ENCODE measurements at places on chromosomes 5 and 9.

GRCh38 chr9:79924836-79925235 is 353.1 kb downstream of the TLE4 start:
- DNase-seq: no peak

- no peak for DNase-seq
Measured at GRCh38 chr5:64462391-64462790, 43.4 kb upstream of the RGS7BP start.

DNA sequence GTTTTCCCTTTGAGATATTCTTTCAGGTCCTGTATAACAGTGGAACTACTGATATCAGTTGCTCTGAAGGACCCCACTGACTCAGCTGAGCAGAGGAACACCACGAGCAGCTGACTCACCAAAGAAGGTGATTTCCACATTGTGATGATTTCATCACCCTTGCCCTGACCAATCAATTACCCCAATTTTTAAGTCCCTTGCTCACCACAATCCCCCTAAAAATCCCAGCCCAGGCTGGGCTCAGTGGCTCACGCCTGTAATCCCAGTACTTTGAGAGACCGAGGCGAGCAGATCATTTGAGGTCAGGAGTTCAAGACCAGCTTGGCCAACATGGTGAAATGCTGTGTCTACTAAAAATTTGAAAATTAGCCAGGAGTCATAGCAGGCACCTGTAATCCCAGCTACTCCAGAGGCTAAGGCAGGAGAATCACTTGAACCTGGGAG is 125.3 kb upstream of the ABCA1 start:
- DNase-seq: peak; percentile 87

GRCh38 chr5:152083231-152083630 is 158.6 kb upstream of the GLRA1 start:
- no peak for DNase-seq

GRCh38 chr5:79859588-79859987 is 131.5 kb downstream of the MTX3 start:
- DNase-seq: no peak

DNA sequence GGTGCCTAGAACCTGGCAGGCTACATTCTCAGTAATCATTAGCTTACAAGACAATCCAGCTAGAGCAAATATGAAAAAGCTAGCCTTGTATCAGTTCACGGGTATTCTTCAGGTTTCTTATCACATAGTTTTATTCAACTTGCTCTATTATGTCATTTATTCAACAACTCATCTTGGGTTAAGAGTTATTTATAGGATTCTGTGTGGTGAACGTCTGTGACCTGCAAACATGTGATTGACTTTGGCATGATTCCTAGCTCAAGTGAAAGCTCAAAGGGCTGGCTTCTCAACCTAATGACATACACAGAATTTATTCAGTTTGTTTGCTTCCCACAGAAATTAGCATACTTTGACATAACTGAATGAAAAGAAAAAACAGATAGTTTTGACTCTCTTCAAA is 173.1 kb downstream of the PLPPR1 start:
- no peak for DNase-seq

DNA sequence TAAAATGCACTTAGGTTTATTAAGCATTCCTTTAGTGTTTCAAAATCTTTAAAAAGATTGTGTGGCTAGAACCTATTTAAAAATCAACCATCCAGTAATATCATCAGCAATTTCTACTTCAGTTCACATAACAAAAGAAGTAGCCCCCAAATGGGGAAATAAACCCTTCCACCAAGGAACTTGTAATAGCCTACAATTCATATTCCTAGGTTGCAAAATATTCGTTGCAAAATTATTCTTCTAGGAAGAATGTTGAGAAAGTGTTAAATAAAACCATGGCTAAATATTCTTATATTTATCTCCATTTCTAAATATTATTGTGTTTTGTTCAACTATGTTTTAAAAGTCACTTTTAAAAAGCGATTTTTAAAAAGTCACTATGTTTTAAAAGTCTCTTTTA is 177.9 kb upstream of the PRLR start:
- DNase-seq: no peak

DNA sequence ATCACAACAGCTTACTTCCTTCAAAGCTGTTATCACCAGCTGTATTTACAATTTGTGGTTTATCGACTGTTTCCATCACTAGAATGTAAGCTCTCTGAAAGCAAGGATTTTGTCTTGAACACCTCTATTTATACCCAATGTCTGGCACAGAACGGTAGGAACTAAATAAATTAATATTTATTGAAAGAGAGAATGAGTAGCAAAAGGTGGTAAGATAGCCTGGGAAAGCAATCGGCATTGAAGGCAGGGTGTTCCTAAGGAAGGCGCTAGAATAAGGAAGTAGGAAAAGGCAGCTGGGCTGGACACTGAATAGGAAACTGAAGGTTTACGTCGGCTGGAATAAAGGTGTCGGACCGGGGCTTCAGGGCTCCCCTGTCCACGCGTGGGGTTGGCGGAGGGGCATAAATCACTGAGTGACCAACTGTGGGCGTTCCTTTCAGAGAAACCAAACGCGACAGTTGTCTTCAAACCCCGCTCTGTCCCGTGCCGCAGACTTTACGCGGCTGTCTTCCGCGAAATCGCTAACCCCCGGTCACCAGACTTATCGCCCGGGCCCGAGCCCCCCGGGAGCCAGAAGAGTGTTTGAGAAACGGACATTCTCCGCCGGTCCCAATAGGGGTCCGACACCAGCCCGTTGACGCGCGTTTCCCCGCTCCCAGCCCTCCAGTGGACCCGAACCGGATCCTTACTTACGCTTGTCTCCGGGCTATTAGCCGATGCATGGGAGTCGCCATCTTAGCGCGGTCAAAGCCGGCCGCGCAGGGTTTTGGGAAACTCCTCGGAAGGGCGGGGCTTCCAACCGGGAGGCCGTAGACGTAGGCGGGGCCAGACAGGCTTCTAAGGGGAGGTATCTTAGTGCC is at the start of gene ZCCHC10:
Gene ZCCHC10 (minus strand): TSS at position 746 of the 860 bp plus-strand sequence. CDS start 12 bp downstream, at position 734.
- peak; percentile 93 for DNase-seq

DNA sequence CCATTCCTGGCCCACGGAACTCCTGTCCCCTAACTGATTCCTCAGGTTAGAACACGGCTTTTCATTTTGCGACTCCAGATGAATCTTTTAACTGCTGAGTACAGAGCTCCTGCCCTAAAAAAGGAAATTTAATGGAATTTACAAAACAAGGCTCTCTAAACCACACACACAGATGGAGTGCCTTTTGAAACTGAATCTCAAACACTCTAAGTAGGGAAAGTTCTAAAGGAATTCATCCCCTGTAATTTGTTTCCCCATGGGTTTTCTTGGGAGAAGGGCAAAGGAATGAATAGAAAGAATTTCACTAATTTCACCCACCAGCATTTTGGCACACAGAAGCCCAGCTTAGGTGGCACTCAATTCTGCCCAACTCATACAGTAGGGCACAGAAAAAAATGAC is 106.5 kb downstream of the THBS4 start:
- peak; percentile 15 for DNase-seq

GRCh38 chr5:106408570-106408969 is 1262.2 kb downstream of the EFNA5 start:
- DNase-seq: no peak

DNA sequence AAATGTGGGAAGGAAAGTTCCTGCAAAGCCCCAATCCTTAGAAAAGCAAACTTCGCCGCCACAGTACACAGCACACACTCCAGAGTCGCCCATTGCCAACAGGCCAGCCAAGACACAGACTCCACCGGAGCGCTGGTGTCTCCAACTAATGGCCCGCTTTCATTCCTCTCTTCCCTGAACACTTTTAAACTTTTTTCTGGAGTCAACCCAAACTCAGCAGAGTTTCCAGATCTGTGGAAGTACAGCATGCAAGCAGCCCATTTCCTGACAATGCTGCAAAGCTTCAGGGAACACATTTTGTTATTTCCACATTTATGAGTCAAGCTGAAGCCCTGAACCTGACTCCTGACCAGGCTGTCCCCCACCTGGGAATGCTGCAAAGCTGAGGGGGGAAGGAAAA is 351.9 kb downstream of the NFIB start:
- DNase-seq: peak; percentile 33

DNA sequence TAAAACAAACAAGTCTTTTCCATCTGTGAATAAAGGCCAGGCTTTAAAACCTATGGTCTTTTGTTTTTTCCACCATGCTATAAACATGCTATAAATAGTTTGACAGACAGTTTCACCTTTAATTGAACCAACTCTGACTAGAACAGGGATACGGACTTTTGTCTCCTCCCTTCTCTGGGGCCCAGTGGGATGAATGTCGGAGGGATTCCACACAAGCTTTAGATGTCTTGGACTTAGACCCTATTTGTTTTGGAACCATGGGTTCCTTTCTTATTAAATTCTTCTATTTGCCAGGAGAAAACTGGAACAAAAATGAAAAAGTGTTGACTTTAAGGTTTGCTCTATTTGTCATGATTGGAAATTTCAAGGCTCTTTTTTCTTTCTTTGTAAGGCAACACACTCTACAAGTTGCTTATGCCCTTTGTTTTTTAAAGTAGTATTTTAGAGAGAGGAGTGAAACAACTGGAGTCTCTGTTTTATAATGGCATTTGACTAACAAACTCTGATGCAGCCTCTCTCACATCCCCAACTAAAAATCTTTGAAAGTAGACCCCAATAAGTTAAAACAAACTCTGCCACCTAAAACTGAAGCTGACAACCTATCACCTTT is 145.3 kb downstream of the MLLT3 start:
- DNase-seq: no peak

GRCh38 chr5:76477061-76477460 is 74.0 kb downstream of the IQGAP2 start:
- DNase-seq: no peak

DNA sequence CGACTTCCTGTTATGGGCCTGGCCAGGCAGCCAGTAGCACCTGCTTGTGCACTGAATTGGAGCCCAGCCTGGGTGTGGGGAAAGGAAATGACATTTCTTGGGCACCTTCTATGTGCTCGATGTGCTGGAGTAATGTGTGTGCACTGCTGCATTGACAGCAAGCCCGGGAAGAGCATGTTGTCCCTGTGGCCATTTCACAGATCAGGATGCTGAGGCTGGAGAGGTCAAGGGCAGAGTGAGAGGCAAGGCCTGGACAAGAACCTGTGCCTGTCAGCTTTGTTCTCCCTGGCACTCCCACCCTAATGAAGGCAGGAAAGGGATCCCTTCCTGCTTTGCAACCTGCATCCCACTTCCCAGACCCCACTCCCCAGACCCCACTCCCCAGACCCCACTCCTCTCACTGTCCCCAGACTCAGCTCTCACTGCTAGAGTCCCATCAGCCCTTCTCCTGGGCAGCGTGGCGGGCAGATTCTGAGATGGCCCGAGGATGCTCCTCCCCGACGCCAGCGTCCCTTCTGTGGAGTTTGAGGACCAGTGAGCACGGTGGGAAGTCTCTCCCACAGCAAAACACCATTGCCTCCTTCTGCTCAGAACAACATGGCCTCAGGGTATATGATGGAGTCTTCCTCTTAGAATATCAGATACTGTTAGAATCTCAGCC is 49.6 kb downstream of the BARX1 start:
- no peak for DNase-seq

All from fibroblast of skin of right biceps (primary cell).